AG04450 (cell line): ENCODE measurements at places on chromosomes 6 and 20.

- DNase-seq = no peak
These were observed 37.3 kb upstream of the BTN3A2 start for GRCh38 chr6:26327450-26328264.

- DNase-seq = no peak
These were observed 82.1 kb downstream of the PTPRA start for GRCh38 chr20:2955257-2955970.

DNA sequence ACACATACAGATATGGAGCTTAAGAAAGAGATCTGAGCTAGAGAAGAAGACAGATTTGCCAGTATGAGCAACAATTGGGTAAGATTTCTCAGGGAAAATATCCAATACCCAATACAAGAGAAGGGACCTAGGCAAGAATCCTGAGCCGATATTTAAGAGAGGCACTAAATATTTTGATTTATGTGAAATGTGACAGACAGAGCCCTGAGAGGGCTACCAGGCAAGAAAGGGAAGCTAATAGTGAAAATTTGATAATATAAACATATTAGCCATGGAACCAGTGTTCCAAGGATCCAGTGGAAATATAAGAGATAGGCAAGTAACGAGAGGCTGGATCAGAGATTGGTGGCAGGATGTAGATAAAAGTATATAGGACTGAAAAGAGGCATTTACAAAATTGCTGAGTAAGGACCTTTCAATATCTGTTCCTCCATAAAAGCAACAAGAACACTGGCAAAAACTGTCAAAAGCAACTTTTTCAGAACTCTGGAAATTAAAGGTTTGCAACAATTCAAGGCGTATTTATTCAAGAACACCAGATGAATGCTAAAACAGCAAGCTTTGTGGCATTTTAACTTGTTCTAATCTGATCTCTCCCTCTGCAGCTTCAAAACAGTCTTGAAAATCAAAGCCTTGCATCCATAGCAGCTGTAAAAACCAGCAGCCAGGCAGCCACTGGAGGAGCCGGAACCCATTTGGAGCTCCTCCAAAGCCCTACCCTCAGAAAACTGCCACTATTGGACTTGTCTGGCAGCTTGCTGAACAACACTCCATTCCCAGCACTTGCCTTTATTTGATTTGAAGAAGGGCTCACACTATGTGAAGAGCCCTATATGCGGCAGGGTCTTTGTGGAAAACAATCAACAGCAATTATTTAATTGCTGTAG is 58.8 kb downstream of the REV3L start:
- no peak for DNase-seq

DNA sequence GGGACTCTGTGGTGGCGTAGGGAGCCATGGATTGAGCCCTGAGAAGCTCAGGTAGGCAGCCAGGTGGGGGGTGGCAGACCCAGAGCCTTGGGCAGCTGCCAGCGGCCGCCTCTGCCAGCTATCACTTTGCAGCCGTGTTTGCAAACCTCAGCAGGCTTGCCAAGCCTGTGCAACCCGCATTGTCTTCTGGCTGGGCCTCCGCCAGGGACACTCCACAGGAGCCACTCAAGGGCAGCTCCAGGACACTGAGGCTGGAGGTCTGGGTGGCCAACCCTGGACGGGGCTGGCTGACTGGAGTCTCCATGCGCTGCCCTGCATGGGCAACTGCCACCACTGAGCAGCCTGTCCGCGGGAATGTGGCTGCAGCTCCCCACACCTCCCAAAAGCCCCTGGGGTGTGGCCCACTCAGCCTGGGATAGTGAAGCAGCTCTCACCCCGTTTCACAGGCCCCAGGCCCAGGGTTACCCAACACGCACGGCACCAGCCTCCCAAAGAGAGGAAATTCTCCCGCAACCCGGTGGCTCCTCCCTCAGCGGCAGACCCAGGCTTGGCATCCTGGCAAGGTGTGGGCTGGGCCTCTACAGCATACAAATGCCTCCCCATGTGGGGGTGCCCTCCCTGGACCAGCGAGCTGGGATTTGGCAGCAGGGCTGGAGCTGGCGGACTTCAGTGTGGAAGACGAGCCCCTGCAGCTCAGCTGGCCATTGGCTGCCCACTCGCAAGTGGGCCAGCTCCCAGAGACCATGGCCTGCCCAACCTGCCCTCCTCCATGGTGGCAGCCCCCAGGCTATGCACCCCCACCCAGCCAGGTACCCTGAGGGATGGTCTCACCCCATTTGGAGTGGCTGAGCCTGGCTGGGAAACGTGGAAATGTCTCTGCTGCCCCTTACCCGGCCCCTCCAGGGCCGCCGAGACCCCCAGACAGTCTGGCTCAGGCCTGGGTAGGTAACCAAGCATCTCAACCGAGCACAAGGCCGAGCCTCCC is 2.9 kb downstream of the CHRNA4 start:
- no peak for DNase-seq

DNA sequence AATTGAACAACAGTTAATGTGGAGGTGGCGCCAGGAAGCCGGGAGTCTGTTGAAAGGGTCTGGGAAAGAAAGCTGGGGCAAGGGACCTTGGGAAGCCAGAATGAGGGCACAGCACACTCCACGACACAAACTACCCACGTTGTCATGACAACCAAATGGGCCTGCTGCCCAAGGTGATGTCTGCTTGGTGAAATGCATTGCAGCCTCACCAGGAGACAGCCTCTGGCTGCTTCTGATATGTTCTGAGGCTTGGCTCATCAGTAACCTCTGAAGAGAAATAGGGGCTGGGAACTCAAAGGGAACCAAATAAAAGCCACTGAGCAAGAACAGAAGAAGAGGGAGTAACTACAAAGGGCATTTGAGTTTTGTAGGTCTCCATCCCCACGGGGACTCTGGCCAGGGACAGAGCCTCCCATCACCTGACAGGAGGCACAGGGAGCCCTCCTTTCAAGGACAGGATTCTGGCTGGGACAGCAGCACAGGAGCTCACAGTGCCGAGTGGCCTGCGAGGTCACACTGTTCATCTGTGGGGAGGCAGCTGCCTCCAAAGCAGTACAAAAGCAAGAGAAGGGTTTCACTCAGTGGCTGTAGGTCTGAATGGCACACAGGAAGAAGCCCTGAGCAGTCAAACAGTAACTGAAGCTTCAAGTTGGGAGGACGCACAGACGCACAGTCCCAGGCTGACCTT is 44.6 kb upstream of the KCNK16 start:
- no peak for DNase-seq

- no peak for DNase-seq
These were observed 56.5 kb upstream of the KCNK16 start for GRCh38 chr6:39378960-39379425.
